ENCODE measurements at places on chromosomes 1 and 21.

- peak; percentile 11 for DNase-seq
These were observed 37.3 kb downstream of the IFNAR1 start for GRCh38 chr21:33362044-33362555.

DNA sequence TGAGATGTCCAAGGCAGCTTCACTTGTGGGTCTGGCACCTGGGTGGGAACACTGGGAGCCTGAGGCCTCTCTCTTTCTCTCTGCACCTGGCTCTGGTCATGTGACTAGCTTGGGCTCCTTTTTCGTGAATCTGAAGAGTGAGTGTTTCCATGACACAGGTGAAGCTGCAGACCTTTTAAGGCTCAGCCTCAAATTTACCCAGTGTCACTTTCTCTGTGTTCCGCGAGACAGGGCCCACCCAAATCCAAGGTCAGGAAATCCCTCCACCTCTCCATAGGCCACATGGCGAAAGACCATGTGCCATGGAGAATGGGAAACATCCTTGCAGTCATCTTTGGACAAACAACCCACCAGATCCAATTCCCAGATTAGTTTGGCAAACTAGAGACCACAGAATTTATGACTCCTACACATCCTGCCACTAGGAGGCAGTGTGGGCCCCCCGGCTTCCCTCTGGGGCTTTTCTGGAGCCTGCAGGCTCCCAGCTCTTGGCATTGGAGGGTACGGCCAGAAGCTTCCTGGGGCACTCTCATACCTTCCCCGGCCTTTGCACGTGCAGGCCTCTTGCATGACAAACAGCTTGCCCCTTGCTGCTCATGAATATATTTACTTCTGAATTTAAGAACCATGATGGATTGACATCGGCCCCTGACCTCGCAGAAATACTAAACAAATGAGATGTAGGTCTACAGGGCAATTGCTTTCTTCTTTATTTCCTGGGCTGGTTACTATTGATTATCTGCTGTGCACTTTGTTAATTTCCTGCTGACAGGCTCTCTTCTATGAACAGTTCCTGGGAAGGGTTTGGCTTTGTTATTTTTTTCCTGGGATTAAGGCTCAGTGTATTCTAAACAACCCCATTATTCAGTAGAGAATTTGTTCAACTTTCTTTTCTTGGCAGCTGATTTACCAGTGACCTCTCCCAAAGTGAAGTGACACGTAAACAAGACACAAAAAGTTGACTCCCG, 180.7 kb downstream of the KAZN start:
- peak; percentile 8 for DNase-seq

- no peak for DNase-seq
These were observed 133.7 kb downstream of the RUNX1 start for GRCh38 chr21:34915364-34915841.

GRCh38 chr1:34776911-34777310, 4.1 kb upstream of the GJB3 start:
- DNase-seq = no peak
